Inflammatory macrophage treated with lipopolysaccharide for 1 hour (primary cell): ENCODE measurements at places on chromosomes 6 and 20.

- no peak for DNase-seq
Measured at GRCh38 chr6:33668328-33668727, 43.2 kb downstream of the UQCC2 start.

- DNase-seq, result no peak
Measured at GRCh38 chr20:32906871-32907495, 48.3 kb downstream of the EFCAB8 start.

- DNase-seq, result peak; percentile 84
Measured at GRCh38 chr6:132483779-132484679, 28.9 kb downstream of the STX7 start.

DNA sequence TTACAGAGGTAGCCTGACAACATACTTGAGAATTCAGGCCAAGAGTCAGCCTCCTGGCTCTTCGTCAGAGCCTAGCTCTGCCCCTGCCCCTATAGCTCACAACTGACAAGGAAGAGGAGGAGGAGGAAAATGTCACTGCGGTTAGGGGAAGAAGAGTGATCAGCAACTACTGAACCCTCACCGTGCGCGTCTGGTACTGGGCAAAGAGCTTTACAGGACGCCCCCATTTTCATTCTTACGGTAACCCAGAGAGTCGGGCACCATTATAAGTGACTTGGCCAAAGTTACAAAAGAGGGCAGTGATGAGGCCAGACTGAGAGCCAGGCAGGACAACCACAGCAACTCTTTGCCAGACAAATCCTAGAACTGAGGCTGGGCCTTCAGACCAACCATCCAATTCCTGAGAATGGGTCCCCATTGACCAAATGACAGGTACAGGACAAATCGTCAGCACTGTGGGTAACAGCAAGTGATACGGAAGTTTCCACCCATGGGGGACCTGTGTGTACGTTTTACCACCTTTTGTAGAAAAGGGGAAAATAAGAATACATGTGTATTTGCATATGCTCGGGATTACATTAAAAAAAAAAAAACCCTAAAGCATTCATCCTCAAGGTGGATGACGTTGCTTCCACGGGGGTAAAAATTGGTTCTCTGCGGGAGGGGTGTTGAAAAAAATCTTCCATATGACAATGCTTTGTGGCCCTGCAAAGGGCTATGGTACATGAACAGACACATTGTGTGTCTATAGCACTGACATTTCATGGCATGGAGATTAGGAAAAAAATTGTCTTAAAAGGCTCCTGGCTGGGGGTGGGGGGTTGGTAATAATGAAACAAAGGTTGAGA, 118.0 kb downstream of the NFATC2 start:
- no peak for DNase-seq

DNA sequence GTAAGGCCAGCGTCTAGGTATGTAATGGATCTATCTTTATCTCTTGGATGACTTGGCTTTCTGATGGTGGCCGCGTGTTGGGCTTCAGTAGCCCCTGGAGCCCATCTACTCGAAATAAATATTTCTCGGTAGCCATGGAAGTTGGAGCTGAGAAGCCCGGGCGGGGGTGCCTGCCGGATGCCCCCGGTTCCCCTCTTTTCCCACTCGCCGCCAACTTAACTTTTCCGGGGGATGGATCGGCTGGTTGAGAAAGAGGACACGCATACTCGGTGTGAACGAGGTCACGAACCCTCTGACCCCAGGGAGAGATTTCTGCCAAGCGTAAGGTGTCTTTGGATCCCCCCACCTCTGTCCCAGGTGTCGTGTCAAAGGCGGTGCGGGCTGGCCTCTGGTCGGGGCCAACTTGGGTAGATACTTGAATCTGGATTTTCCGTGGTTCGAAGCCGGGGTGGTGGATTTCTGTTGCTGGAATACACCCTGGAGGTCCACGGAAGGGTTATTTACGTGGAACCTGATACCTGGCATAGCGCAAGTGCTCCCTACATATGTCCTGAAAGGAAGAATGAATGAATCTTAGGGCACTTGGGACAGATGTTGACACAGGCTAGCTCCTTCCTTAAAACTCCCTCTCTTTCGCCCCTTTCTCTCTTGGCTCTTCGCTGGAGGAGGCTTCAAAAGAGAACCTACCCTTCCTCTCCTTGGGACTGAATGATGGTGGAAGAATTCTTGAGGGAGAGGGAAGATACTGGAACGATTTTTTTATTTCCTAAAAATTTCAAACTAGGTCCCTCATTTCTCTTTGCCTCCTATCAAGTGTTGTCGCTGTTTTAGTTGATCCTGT, 996 bp downstream of the DOK5 start:
- no peak for DNase-seq

DNA sequence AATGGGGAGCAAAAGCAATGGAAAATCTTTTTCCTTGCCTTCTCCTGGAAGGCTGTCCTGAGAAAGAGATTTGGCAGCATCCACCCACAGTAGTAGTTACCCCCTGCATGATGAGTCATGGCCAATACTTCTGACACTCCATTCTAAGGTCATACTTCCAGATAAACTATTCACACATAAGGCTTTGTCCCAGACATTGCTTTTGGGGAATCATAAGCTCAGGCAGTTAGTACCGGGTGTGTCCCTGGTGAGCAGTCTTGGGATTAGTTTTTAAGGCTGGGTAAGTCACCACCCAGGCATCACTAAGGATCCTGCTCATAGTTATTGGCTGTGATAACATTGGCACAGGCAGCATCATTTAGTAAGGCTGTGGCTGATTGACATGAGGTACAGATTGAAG, 160.6 kb upstream of the GGTLC1 start:
- no peak for DNase-seq

DNA sequence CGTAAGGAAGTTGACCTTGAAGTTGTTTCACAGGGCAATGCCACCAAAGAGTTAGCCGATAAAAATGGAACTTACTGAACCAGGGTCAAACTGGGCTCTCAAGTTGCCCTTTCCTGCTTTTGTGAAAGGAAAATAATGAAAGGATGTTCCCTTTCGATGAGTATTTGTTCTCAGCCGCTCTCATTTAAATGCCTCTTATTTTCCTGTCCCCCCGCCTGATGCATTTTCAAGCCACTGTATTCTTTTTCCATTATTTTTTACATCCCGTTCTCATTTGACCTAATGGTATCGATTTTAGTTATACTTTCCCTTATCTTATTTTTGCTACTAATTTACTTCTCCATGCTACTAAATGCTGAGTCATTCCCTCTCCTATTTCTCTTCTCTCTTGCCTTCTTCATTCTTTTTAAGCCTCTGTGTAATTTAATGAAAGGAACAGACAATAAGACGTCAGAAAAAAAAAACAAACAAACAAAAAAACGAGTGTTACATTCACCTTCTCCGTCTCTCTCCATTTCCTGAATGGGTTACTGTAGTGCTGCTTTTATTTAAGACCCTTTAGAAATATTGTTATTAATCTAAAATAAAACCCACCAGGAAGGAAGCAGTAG, 655 bp upstream of the NDUFAF4 start:
- DNase-seq, result peak; percentile 19

- no peak for DNase-seq
Measured at GRCh38 chr6:100084991-100085364, 91.0 kb upstream of the MCHR2 start.

- DNase-seq, result peak; percentile 40
Measured at GRCh38 chr6:17583811-17584210, 16.3 kb upstream of the FAM8A1 start.

GRCh38 chr20:64138276-64138815, 25.9 kb upstream of the MYT1 start:
- no peak for DNase-seq

- no peak for DNase-seq
Measured at GRCh38 chr20:8449123-8449522, 317.1 kb downstream of the PLCB1 start.

DNA sequence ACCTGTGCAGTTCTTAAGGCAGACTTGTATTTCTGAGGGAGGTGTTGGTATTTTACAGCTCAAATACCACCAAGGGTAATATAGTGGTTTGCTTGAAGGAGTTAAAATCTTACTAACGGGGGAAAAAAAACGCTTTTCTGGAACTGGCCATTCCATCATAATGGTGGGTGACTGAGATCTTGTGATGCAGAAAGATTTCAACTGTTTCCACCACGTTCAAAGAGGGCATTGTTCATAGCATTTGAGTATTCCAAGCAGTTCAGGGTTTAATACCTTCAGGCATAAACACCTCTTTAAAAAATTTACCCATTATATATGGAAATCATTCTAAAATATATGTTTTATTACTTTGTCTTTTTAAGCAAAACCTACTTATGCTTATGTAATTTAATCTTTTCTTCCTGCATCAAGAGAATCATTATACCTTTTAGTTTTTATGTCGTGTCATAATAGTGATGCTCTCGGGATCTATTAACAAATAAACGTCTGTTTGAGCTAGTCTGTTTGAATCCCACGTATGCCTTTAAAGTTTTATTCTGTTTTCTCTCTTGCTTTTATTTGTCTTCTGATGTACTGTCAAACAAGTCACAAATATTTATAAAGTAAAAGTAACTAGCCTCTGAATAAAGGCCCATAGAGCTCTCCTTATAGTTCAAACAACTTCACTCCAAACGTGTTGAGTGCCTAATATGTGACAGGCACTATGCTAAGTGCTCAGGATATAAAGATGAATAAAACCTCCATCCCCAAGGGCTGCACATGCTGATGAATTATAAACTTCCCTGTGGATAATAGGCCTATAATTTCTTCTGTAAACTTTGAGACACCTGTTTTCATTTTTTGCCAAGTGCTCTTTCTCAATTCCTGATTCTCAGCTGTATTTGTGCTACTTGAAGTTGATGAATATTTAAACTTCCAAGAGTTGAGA, 298.8 kb upstream of the FERMT1 start:
- no peak for DNase-seq

DNA sequence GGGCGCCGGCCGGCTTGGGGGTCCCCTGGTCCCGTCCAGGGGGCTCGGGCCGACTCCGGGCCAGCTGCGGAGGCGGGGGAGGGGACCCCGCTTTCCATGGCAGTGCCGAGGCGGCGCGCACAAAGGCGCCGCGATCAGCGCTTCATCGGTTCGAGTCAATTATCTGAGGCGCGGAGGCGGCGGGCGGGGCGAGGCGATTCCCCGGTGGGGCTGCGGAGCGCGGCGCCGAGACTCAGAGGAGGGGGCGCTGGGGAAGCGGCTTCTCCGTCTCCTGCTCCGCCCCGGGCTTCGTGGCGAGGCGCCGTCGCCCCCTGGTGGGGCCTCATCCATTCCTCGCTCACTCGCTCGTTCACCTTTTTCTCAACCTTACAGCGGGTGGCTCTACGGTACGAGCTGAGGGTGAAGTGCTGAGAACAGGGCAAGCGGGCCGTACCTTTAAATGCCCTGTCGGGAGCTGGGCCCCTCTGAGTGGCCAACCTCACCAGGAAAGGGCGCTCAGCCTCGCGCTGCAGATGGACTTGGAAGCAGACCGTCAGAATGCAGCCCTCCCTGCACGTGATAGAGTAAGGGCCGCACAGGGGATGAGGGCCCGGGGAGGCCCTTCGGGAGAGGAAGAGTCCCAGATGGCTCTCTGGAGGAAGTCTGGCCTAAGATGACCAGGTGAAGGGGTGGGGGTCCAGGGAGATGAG, 39.9 kb downstream of the SLC52A3 start:
- peak; percentile 63 for DNase-seq

DNA sequence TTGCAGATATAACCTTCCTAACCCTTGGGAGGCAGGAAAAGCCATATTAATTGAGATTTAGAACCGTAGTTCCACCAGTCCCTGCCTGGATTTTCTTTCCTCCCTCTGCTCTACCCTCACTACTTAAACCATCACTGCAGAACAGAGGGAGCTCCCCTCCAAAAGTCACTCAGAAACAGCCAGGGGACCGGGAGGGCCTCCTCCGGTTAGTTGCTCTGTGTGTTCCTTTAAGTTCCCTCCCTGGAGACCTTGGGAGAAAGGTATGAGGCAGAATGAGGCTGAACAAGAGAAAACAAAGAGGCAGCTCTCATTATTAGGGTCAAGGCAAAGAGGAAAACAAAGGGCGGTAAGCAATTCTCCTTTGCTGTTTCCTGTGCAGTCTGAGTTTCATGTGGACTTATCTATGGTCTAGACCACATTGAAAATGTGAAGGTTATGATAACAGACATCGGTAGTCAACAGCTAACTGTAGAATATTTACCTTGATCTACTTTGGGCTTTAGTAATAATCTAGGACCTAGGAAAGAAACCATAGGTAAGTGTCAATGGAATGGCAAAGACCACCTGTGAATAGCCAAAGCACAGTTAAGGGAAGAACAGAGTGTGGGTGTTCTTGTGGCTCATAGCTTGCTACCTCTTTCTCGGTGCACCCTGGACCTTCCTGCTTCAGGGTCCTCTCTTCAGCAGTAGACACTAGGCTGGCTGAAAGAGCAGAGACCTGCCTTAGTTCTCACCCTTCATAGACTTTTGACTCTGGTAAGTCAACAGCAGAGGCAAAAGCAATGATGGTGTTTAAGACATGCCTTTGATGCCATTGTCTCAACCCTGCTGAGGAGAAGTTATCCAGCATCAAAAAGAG, 250.9 kb upstream of the CITED2 start:
- no peak for DNase-seq

DNA sequence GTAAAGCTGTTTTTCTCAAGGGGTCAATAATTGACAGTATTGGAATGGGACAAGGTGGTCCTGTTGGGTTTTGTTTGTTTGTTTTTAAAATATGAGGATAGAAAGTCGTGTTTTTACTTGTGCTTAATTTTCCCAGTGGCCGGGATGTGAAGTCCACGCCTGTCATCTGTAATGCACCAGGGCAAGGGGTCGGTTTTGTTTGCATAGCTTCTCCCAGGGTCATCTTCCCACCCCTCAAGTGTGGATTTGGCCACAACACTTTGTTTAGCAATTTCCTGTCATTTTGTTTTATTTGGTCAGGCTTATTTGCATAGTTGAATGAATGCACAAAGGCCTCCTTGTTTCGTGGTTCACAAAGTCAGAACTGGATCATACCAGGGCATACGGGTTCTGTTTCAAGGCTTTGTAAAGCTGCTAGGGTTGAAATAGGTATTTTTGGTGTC, 29.8 kb downstream of the SYNJ2 start:
- no peak for DNase-seq

GRCh38 chr20:59050437-59050836, 7.9 kb upstream of the PRELID3B start:
- no peak for DNase-seq

DNA sequence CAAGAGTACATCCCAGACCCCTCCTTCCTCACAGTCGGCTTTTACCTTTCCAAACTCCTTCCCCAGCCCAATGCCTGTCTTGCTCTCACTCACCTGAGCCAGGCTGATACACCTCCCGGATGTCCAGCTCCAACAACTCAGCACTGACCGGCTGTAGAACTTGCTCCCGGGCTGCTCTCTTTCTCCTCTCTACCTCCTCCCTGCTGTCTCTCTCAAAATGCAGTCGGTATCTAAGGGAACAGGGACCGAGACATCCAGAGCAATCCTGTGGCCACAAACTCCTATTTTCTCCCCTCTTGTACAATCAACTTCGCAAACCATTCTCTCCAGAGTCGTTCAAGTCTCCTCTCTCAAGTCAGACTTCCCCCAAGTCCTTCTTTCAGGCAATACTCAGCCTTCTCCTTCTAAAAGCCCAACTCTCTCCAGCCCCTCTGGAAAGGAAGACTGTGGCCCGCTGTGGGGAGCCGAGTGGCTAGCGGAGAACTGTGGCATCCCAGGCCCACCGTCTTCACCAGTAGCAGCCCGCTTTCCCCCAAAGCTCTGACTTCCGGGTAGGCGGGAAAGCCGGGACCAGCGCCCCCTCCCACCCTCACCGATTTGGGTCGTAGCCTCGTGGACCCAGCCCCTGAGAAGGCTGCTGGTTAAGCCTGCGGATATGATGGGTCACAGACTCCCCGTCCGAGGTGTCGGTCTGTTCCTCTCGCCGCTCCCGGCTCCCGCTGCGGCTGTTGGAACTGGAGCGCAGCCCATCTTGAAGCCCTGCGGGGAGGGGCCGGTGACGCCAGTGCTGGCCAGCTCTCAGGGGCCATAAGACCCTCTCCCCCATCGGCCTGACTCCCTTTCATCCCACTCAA, 1.1 kb downstream of the GNL1 start:
- no peak for DNase-seq

- DNase-seq, result peak; percentile 76
Measured at GRCh38 chr6:138654715-138655634, 118.6 kb upstream of the CCDC28A start.
